ENCODE measurements at places on chromosomes 2 and 18. TPM values are rescaled to one million over a fixed set of nuclear protein-coding genes. Genes with fewer than 3 reads are reported as not detected.

DNA sequence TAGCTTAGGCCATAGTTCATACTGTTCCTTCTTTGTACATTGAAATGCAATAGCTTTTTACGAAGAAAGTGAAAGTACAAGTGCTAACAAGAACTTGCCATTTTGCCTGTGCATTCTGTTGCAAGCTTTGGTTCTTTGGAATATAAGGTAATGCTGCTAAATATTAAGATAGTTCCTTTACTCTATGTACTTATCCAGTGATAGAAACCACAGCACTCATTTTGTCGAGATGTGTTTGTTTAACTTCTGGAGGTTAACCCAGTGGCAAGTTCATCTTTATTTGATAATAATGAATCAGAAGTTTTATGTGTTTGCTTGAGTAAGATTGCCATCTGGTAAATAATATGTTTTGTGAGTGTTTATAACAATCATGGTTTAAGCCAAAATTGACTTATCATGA, 373.1 kb upstream of the FANCL start:
- no peak for DNase-seq
- no peak overlapping the region for H3K4me3 ChIP-seq
- no peak overlapping the region for H3K27ac ChIP-seq
- H3K36me3 ChIP-seq, result no peaks in the 10 kb centered on the region
- H3K27me3 ChIP-seq, result no peaks in the 10 kb centered on the region

GRCh38 chr2:233011268-233011650, 1.8 kb downstream of the NGEF start:
- H3K36me3 ChIP-seq, result no peaks in the 10 kb centered on the region
- no peaks in the 10 kb centered on the region for H3K4me1 ChIP-seq
- DNase-seq, result no peak
- H3K27me3 ChIP-seq, result no peaks in the 10 kb centered on the region
- H3K4me3 ChIP-seq, result no peak overlapping the region

Gene GPR45
- total RNA-seq, result not detected

- no peak for DNase-seq
- no peak overlapping the region for H3K27ac ChIP-seq
- H3K4me3 ChIP-seq, result no peak overlapping the region
- H3K27me3 ChIP-seq, result no peaks in the 10 kb centered on the region
- no peaks in the 10 kb centered on the region for H3K36me3 ChIP-seq
- H3K4me1 ChIP-seq, result peaks cover 60% of the 10 kb centered on the region
These were observed 113.1 kb downstream of the SMAD7 start for GRCh38 chr18:48837676-48838075.

GRCh38 chr2:166106431-166107015, 21.3 kb downstream of the SCN1A start:
- H3K4me1 ChIP-seq, result no peaks in the 10 kb centered on the region
- no peak overlapping the region for H3K4me3 ChIP-seq
- H3K27ac ChIP-seq, result no peak overlapping the region
- no peaks in the 10 kb centered on the region for H3K27me3 ChIP-seq
- no peaks in the 10 kb centered on the region for H3K36me3 ChIP-seq

DNA sequence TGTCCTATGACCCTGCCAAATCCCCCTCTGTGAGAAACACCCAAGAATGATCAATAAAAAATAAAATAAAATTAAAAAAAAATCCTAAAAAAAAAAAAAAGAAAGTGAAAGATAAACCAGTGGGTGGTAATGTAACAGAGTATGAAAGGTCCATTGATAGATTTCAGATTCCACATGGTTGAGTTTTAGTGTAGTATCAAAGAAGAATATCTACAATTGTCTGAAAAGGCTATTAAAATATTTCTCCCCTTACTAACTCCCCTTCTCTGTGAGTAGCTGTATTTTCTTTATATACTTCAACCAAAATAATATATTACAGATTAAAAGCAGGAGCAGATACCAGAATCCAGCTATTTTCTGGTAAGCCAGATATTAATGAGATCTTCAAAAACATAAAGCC, 92.8 kb downstream of the SPRED2 start:
- no peak overlapping the region for H3K27ac ChIP-seq
- H3K4me3 ChIP-seq, result no peak overlapping the region
- H3K27me3 ChIP-seq, result no peaks in the 10 kb centered on the region
- no peak for DNase-seq
- H3K4me1 ChIP-seq, result no peaks in the 10 kb centered on the region

GRCh38 chr2:37881397-37881796, 43.7 kb upstream of the RMDN2 start:
- no peak overlapping the region for H3K27ac ChIP-seq
- peaks cover 7% of the 10 kb centered on the region for H3K4me1 ChIP-seq
- H3K27me3 ChIP-seq, result peaks cover 4% of the 10 kb centered on the region
- DNase-seq, result no peak
- H3K4me3 ChIP-seq, result no peak overlapping the region

Gene FIGN
- 2.0 TPM for total RNA-seq

Gene ACTG2
- 14.6 TPM for total RNA-seq

DNA sequence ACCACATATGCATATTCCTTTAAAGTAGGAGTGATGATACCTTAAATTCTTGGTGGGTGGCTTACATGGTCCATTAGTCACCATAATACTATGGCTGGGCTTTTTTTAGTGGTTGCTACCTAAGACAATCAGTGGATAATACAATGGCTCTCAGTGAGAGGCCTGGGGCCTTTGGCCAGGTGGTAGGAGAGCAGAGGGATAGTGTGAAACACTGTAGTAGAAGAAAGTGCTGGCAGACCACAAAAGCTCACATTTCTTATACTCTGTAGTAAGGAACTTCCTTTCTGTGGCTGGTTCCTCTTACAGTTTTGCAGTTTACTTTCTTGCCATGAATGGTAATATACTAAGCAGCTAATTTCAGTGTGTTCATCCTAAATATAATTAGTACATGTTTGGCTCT, 583.5 kb downstream of the XIRP2 start:
- H3K4me3 ChIP-seq, result no peak overlapping the region
- H3K4me1 ChIP-seq, result no peaks in the 10 kb centered on the region
- no peaks in the 10 kb centered on the region for H3K27me3 ChIP-seq
- DNase-seq, result no peak

DNA sequence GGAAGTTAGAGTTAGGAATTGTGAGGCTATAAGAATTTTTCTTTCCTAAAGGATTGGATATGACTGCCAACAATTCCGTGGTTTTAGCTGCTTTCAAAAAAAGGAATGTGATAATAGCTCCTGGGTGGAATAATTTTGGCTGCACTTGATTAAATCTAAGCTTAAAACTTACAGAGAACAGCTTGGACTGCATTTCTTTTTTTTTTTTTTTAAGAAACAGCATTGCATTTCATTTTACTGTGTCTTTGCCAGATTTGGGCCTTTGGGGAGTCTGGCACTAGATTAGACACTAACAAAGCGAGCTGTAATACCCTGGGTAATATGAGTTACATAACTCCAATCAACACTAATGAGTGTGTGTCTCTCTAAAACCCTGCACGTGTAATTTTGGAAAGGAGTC, 37.8 kb upstream of the ZNF397 start:
- DNase-seq, result no peak
- H3K27me3 ChIP-seq, result no peaks in the 10 kb centered on the region
- H3K4me3 ChIP-seq, result no peak overlapping the region
- H3K27ac ChIP-seq, result no peak overlapping the region

DNA sequence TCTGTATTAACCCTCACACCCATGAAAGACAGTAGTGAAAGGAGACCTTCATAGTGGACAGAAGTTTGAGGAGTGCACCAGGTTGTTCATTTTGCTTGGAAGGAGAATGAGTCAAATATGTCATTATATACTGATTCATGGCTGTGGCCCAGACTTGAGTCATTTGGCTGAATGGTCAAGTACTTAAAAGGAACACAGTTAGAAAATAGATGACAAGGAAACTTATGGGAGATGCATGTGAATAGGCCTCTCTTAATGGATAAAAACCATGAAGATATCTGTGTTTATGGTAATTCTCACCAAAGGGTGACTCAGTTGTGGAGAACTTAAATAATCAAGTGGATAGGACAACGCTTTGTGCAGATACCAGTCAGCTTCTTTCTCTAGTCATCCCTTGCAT, 524.7 kb upstream of the CNTNAP5 start:
- no peak overlapping the region for H3K4me3 ChIP-seq
- no peak overlapping the region for H3K27ac ChIP-seq
- H3K36me3 ChIP-seq, result no peaks in the 10 kb centered on the region
- no peak for DNase-seq

Gene RAB11FIP5
- total RNA-seq, result 28.6 TPM

Gene ACMSD
- total RNA-seq, result not detected

Gene HRH4
- total RNA-seq, result not detected

Gene MREG
- total RNA-seq, result 29.9 TPM

DNA sequence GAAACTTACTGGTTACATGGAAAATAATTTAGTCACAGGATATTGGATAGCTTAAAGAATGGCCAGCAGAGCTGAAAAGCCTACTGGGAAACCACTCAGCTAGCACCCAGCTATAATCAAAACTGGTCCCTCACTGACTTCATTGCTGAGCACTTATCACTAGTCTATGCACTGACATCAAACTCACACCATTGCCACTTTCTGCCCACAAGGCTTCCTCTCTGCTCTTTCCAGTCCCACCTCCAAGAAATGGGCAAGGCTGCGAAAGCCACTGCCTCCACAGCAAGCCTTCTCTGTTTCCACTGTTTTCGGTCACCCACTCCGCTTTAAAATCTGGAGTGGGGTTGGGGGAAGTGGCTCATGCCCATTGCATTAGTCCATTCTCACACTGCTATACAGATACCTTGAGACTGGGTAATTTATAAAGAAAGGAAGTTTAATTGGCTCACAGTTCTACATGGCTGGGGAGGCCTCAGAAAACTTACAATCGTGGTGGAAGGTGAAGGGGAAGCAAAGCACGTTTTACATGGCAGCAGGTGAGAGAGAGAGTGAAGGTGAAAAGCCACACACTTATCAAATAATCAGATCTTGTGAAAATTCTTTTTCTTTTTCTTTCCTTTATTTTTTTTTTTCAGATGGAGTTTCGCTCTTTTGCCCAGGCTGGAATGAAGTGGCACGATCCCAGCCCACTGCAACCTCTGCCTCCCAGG, 77.0 kb upstream of the CERS6 start:
- no peak overlapping the region for H3K27ac ChIP-seq
- no peaks in the 10 kb centered on the region for H3K4me1 ChIP-seq
- no peaks in the 10 kb centered on the region for H3K36me3 ChIP-seq

Gene REG3A
- not detected for total RNA-seq

Measured in suprapubic skin (tissue), 4 donors.